ENCODE measurements at places on chromosomes 2 and 18.

DNA sequence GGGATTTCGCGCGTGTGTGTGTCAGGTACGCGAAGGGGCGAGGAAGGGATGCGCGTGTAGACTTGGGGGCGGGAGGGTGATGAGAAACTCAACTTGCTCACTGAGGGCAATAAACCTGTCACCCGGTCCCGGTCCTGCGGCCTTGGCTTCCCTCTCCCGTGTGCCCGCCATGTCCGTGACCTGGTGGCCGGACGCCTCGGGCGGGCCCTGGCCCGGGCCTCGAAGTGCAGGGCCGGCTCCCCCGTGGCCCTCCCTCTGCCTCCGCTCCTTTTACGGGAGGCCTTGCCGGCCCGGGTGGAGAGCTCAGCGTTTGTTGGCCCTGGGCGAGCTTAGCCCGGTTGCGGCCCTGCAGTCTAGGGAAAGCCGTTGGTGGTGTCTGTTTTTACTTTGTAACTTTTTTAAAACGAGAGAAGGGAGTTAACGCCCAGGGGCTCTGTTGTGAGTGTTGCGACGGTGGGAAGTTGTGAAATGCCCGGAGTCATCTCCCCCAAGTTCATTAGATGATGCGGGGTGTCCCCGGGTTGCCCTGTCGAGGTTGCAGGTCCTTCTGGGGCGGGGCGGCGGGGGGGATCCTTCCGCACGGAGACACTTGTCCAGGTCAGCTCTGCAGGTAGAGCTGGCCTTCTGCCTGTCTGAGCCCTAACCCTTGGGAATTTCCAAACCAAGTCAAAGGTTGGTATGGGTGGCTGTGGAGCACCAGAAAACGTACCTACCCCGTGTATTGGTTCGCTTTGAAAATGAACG is 883 bp downstream of the SMCHD1 start:
- peak overlapping the region; percentile 96 for H3K4me3 ChIP-seq
- H3K36me3 ChIP-seq = no peaks in the 10 kb centered on the region
- peak; percentile 79 for DNase-seq
- no peaks in the 10 kb centered on the region for H3K27me3 ChIP-seq

- no peaks in the 10 kb centered on the region for H3K36me3 ChIP-seq
- H3K4me3 ChIP-seq = no peak overlapping the region
- H3K27ac ChIP-seq = no peak overlapping the region
These were observed 254.6 kb downstream of the CDH20 start for GRCh38 chr18:61587865-61588264.

- no peaks in the 10 kb centered on the region for H3K27me3 ChIP-seq
- H3K4me1 ChIP-seq = no peaks in the 10 kb centered on the region
These were observed 66.8 kb downstream of the ABCA12 start for GRCh38 chr2:215071676-215072075.

GRCh38 chr2:134089454-134089853 is 164.4 kb upstream of the MGAT5 start:
- no peaks in the 10 kb centered on the region for H3K36me3 ChIP-seq
- H3K27ac ChIP-seq = no peak overlapping the region
- H3K4me1 ChIP-seq = no peaks in the 10 kb centered on the region
- DNase-seq = no peak
- no peak overlapping the region for H3K4me3 ChIP-seq

DNA sequence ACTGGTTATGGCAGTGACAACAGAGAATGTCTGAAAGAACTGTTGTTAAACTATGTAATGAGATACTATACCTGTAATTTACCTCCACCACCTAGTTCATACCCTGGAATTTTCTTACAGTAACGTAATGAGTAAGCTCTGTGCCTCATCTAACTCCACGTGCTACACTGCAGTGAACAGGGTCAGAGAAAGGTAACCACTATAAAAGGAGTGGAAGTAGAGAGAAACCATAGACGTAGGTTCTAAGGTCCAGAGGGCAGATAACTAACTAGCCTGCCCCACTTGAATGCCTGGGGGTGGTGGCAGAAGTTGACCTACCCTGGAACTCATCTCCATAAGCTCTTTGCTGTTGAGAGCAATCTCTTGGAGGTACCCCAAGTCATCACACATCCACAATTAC is 32.0 kb upstream of the B4GALT6 start:
- DNase-seq = no peak
- H3K36me3 ChIP-seq = no peaks in the 10 kb centered on the region
- H3K27me3 ChIP-seq = no peaks in the 10 kb centered on the region
- no peak overlapping the region for H3K27ac ChIP-seq
- no peaks in the 10 kb centered on the region for H3K4me1 ChIP-seq

- no peaks in the 10 kb centered on the region for H3K4me1 ChIP-seq
- no peak for DNase-seq
- H3K36me3 ChIP-seq = peaks cover 96% of the 10 kb centered on the region
- H3K27me3 ChIP-seq = no peaks in the 10 kb centered on the region
These were observed 27.9 kb downstream of the MSH6 start for GRCh38 chr2:47810850-47811249.

- no peak for DNase-seq
- peak within 1 kb of the TSS; percentile 38 for H3K4me3 ChIP-seq
- H3K27ac ChIP-seq = no peak within 1 kb of the TSS
- no peaks in the 10 kb centered on the region for H3K4me1 ChIP-seq
- no peaks in the 10 kb centered on the region for H3K36me3 ChIP-seq
- peaks cover 45% of the 10 kb centered on the region for H3K27me3 ChIP-seq
These were observed at the start of gene DCC for GRCh38 chr18:52339891-52340371. Gene DCC, plus strand, starts transcription at chr18:52340197. Its CDS starts 591 bp downstream, at chr18:52340788.

- peaks cover 51% of the 10 kb centered on the region for H3K4me1 ChIP-seq
- DNase-seq = no peak
- no peaks in the 10 kb centered on the region for H3K27me3 ChIP-seq
- H3K4me3 ChIP-seq = no peak overlapping the region
- H3K27ac ChIP-seq = peak overlapping the region; percentile 34
- H3K36me3 ChIP-seq = no peaks in the 10 kb centered on the region
These were observed 105.5 kb downstream of the COLEC12 start for GRCh38 chr18:394987-395362.

- H3K27ac ChIP-seq = no peak overlapping the region
- no peak overlapping the region for H3K4me3 ChIP-seq
- no peaks in the 10 kb centered on the region for H3K27me3 ChIP-seq
- DNase-seq = peak; percentile 37
- no peaks in the 10 kb centered on the region for H3K36me3 ChIP-seq
These were observed 104.1 kb upstream of the OTOS start for GRCh38 chr2:240244543-240244942.

DNA sequence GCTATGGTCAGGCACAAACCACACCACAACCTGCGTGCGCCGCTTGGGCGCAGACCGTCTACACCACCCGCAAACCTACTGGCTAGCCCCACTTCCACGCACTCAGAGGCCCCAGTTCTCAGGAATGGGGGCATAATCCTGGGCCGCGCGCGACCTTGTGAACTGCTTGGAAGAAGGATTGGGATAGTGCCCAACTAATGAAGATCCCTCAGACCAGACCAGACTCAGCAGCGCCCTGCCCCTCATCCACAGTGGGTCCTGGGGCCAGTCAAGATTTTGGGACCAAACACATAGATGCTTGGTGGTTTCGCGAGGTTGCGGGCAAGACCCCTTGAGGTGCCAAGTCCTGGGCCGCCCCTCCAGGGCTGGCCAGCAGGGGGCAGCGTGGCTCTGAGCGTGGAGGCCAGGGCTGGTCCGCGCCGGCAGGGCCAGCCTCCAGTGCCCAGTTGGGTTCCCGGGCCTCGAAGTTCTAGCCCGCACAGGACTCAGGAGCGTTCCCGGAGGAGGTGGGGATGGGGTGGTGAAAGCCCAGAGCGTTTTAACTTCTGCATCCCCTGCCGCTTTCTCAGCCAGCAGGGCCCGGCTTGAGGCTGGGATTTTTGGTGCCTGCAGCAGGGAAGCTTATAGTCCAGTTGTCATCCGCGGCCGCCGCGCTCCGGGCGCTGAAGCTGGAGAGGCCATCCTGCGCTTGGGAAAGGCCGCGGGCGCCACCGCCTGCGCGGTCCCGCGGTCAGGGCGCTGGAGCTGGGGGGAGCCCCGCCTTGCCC is 8.3 kb downstream of the OSR1 start:
- H3K27ac ChIP-seq = no peak overlapping the region
- peaks cover 52% of the 10 kb centered on the region for H3K27me3 ChIP-seq
- peak overlapping the region; percentile 30 for H3K4me3 ChIP-seq
- DNase-seq = peak; percentile 68
- peaks cover 5% of the 10 kb centered on the region for H3K36me3 ChIP-seq

GRCh38 chr18:7683753-7684152 is 116.6 kb downstream of the PTPRM start:
- no peak for DNase-seq
- no peak overlapping the region for H3K27ac ChIP-seq
- no peaks in the 10 kb centered on the region for H3K27me3 ChIP-seq

DNA sequence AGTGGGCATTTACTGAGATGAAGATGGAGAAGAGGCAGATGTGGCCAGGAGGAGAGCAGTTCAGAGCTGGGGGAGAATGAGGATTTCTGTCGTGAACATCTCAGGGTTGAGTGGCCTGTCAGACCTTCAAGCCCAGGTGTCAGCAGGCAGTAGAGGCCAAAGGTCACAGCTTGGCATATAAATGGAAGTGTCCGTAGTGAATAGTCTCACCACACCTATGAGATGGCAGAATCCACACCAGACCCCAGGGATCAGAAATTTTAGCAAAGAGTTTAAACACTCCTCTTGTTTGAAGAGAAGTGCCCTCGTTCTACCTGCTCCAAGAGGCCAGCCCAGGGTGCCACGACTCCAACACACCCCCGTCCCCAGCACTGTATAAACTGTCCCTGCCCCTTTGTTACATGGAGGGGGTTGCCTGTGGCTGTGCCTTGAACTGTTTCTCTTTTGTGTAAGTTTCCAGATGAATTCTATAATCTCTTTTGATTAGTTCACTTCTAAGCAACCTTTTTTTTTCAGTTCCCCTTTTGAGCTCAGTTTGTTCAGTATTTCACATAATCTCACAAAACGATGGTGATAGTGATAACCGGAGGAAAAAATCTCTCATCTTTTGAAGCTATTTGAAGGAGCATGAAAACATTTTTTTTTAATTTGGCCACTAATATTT is 69.0 kb upstream of the TTC39C start:
- DNase-seq = no peak
- H3K4me3 ChIP-seq = no peak overlapping the region
- no peaks in the 10 kb centered on the region for H3K36me3 ChIP-seq
- H3K27ac ChIP-seq = no peak overlapping the region
- H3K4me1 ChIP-seq = peaks cover 10% of the 10 kb centered on the region

DNA sequence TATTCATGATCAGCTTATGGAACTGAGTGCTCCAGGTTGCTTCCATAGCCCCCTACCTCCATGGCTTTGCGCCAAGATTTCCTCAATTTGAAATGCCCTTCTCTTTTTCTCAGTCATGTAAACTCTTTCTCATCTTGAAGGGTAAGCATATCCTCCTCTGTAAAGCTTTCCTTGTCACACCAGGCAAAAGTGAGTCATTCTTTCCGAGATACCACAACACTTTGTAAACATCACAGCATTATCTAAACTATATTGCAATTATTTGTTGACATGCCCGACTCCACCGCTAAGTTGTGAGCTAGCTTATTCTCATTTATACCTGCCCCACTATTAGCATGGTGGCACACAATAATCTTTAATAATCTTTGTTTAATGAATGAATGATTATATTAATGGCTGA is 419.5 kb upstream of the CHST9 start:
- H3K27ac ChIP-seq = no peak overlapping the region
- H3K27me3 ChIP-seq = no peaks in the 10 kb centered on the region
- H3K4me1 ChIP-seq = no peaks in the 10 kb centered on the region
- no peak overlapping the region for H3K4me3 ChIP-seq
- no peak for DNase-seq
- no peaks in the 10 kb centered on the region for H3K36me3 ChIP-seq

DNA sequence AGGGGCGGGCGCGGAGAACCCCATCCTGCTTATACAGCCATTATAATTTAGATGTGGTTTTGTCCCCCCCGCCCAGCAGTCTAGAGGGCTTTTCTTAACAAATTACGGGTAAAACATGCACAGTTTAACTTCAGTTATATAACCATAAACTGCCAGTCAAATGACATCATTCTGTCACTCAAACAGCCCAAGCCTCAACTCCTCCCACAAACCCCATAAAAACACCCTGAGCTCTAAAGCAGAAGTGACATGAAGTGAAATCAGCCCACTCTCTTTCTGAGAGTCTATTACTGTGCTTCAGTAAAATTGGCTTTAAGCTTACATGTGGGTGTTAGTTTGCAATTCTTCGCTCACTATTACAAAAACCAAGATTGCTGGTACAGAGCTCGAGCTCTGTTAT is 705.1 kb upstream of the GCFC2 start:
- no peaks in the 10 kb centered on the region for H3K4me1 ChIP-seq
- no peak overlapping the region for H3K4me3 ChIP-seq
- no peaks in the 10 kb centered on the region for H3K27me3 ChIP-seq
- no peak overlapping the region for H3K27ac ChIP-seq
- no peaks in the 10 kb centered on the region for H3K36me3 ChIP-seq
- no peak for DNase-seq

Data from lower lobe of right lung (tissue), 2 donors.